ENCODE measurements at places on chromosomes 5 and 9.

DNA sequence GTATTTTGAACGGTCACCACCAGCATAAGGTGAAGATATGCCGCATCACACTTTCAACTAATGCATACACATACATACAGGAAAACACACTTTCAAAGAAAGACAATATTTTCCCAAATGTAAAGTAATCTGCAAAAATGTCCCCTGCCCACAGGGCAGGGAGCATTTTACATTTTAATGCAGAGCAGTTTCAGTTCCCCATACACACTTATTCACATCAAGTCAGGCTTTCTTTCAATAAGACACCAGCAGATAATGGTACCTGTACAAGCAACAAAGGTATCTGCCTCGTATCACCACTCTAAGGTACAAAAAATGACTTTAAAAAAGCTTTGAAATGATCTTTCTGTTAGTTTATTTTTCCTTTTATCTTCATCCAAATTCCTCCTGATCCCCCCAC is 247.1 kb upstream of the CCNG1 start:
- no peak for DNase-seq

GRCh38 chr5:82365744-82366228 is 87.6 kb upstream of the RPS23 start:
- no peak for DNase-seq

- no peak for DNase-seq
Measured at GRCh38 chr5:129960831-129961230, 56.6 kb downstream of the CHSY3 start.

GRCh38 chr9:134887219-134887618 is 6.6 kb downstream of the FCN2 start:
- DNase-seq = no peak

- no peak for DNase-seq
Measured at GRCh38 chr5:81785322-81785721, 34.4 kb upstream of the SSBP2 start.

DNA sequence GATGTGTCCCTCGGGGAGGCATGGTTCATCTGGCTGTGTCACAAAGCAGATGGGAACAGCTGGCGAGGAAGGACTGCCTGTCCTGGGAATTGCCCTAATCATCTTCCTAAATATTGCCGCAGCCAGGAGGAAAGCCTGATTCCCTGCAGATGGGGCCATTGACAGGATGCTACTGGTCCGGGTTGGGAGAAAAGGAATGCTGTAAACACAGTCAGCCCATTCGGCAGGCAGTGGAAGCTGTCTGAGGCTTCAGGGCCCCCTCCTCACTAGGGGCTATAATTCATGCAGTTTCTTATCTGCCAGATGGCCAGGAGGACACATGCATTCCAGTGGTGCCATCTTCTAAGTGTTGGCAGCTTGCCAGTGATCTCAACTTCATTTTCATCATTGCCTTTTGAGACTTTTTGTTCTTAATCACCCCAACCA is 110.3 kb downstream of the KCNIP1 start:
- DNase-seq = no peak

DNA sequence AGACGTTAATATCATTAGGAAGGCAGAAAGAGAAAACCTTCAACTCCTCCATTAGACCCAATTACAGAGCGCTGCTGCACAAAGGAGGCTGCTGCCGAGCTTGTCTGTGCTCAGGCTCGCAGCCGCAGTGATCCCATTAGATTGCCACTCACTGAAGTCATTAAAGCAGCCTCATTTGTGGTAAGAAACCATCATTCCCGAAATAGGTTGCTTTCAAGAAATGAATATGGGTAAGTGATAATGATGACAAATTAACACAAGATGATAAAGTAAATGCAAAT is 137.2 kb downstream of the CAVIN4 start:
- DNase-seq = no peak

DNA sequence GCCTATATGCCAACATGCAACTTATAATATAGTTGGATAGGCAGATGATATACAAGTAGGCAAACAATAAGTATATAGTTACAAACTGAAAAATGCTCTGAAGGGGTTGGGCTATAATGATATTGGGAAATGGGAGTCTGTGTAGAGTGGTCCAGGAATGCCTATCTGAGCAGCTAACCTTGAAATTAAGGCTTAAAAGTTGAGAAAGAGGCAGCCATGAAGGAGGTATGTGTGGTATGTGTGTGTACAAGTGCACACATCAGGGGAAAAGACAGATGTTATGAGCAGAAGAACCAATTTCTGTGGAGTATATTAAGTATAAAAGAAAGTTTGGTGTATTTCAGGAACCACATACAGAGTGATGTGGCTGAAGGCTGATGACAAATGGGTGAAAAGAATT is 154.9 kb upstream of the PAPPA start:
- DNase-seq = no peak

DNA sequence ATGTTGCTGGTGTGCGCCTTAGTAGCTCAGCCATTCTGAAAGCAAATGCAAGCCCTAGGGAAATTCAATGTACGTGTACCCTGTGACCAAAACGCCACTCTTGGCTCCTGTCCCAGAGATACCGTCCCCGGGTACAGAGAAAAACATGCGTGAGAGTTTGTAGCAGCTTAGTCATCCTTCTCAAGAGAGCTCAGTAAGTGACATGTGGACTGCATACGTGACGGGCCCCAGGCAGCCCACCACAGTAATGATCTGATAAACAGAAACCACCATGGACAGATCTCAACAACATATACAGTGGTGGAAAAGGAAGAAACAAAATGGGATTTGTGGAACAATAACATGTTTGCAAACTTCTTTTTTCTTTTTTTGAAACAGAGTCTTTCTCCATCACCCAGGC is 45.1 kb downstream of the S1PR3 start:
- no peak for DNase-seq

All from HuH-7.5 (cell line).